CD4-positive, alpha-beta T cell treated with Interleukin-12 subunit alpha and Interleukin-12 subunit beta, for 1 hour (primary cell): ENCODE measurements at places on chromosomes 6 and 20.

- no peak for DNase-seq
These were observed 868 bp downstream of the MC3R start for GRCh38 chr20:56249244-56249955.

GRCh38 chr6:16822975-16823717 lies 61.9 kb upstream of the ATXN1 start:
- DNase-seq, result no peak

- no peak for DNase-seq
These were observed 5.4 kb downstream of the CITED2 start for GRCh38 chr6:139369068-139369467.

DNA sequence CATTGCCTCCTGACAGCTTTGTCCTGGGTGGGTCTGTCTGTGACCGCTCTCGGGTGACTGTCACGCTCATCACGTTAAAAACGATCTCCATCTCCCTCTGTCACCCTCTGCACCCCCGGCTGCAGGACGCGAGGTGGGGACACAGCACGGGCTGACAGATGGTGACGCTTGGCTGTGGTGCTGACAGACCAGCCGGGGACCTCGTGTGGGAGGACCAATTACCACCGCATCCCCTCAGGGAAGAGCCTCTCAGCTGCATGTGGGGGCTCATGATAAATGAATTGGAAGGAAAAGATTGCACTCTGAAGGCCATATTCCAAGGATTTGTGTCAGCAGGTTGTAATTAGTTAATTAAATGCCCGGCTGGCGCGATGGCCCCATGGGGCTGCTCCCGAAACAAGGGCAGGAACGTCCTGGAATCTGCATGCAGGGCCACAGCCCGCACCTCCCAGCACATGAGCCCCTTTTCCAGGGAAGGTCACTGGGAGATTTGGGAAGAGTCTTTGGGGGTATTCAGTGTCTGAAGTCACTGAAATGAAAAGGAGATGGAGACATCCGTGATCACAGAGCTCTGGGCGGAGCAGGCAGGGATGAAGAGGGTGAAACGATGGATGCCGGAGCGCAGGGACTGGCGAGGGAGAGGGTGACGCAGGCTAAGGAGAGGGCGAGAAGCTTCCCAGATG lies 87.1 kb downstream of the ERMARD start:
- DNase-seq, result no peak

DNA sequence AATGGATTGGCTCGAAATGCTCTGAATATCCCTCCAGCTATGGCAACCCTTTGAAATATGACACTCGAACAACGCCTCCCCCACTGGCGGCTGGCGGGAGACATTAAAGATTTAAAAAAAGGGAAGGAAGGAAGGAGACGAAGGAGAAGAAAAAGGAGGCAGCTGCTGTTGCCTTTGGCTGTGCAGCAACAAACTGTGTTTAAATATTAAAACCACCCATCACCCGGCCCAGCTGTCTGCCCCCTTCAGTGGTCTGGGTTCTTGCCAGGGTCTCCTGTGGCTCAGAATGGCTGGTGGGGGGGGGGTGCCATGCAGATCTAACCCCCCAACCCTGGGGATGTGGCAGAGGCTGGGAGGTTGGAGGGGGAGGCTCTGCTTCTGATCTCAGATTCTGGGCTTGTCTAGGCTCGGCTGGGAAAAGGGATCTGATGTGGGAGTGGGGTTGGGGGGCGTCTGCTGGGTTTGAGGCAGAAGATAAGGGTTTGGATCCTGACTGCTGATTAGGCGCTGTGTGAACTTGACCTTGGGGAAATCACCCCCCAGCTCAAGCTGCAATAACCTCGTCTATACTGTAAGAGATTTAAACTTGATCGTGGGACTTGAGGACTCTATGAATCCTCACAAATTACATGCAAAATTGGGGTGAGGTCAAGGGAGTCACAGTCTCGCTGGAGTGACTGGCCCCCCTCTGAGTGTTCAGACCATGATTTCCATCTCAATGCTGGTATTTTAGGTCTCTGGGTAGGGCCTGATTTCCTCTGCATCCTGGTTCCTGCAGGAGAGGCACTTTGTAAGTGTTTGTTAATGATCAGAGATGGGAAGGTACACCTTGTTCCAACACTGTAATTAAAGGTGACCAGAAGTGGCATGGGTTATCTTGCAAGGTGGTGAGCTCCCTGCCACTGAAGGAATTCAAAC lies 40.3 kb upstream of the BLCAP start:
- no peak for DNase-seq

GRCh38 chr6:45832063-45832462 lies 183.6 kb downstream of the CLIC5 start:
- no peak for DNase-seq

DNA sequence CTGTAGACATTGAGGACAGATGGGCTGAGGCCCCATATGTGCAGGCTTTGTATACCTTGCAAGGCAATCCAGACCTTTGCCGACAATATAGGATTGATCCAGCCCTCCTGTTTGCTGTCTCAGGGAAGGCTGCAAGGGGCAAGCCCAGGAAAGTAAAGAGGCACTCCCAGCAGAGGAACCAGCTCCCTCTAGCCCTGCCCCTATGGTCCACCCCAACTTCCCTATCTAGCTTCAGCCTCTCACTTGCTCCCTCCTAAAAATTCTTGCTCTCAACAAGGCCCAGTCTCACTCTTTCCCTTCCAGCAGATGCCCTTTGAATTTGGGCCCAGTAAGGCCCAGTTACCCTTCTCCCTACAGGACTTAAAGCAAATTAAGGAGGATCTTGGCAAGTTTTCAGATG lies 92.6 kb downstream of the JARID2 start:
- no peak for DNase-seq

DNA sequence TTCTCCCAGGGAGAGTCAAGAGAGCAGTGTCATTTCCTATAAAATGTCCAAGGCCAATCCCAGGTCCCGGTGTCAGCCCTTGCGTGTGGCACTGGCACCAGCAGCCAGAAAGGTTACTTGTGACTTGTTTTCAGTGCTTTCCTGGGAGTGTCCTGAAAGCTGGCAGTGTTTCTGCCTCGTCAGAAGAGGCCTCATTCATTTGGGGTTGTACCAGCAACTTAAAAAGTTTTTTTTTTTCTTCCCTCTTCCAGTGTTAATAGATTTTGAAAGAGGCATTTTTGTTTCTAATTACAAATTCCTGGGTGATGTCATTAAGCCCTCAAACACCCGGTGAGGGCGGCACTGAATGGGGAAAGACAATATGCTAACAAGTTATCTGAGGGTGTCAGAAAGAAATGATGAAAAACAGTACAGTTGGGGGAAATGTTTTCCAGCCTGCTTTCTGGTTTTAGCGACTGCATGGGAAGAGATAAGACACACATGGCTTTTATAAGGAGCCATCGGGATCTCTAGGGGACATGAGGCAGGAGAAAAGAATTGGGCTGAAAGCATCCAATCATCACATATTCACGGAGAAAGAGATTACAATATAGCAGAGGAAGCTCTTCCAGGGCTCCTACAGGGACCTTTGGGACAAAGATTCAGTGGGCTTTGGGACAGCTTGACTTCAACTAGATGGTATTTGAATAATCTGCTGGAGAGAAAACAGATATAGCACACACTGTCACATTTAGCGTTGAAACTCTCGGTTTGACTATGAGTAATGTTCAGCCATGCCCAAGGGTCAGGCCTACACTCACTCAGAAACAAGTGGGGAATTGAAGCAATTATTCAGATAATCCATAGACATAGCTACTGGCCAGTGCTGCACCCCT lies 153.0 kb downstream of the BCAS1 start:
- no peak for DNase-seq

DNA sequence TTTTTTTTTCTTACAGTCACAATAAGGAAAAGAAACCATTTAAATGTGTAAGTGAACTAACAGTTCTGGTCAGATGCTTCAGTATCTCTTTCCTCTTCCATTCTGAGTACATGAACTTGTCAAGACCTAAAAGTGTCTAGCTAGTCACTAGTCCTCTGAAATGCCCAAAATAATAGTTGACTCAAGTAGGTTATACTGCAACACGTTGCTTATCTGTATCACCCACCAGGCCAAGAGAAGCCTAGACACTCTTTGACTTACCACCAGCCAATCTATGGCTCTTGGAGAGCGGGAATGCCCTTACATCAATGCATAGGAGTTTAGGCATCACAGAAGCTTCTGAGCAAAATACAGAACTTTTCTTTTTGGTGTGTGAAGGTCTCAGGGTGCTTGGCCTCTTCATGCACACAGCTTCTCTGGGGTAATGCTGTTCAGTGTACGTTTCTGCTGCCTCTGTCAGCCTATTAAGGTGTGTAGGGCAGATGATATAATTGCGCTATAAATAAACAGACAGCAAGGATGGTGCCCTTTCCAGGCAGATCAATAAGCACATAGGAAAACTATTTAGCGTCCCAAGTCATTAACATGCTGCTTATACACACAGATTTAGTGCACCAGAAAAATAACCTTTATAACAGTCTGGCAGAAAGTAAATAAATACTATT lies 7.8 kb upstream of the GFOD1 start:
- DNase-seq, result no peak

- DNase-seq, result no peak
These were observed 41.5 kb upstream of the TENT5A start for GRCh38 chr6:81793821-81794475.

GRCh38 chr20:18466894-18467730 lies at the start of the genes DZANK1 and POLR3F:
Gene DZANK1, minus strand, starts transcription at chr20:18467030. Its CDS starts 1,672 bp downstream, at chr20:18465358.
Gene POLR3F, plus strand, starts transcription at chr20:18467390. Its CDS starts 117 bp downstream, at chr20:18467507.
- peak; percentile 94 for DNase-seq

DNA sequence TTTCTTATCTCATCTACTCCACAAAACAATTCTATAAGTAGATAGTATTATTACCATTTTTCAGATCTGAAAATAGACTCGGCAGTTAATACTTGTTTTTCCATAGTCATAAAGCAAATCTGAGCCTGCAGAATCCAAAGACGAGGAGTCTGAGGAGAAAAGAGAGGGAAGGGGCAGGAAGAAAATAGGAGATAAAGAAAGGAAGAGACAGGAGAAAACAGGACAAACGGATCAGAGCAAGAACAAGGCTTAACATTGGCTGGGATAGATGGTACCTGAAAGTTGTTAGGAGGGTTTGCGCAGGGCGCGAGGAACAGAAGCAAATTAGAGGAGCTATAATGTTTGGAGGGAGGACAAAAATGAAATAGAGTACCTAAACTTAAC lies 639 bp upstream of the PPIL1 start:
- no peak for DNase-seq

- DNase-seq, result no peak
These were observed 17.1 kb downstream of the TPBG start for GRCh38 chr6:82380566-82381185.

- no peak for DNase-seq
These were observed 10.3 kb downstream of the PPP1R14C start for GRCh38 chr6:150152891-150153876.

- DNase-seq, result no peak
These were observed 46.6 kb downstream of the SLX4IP start for GRCh38 chr20:10481676-10482075.

DNA sequence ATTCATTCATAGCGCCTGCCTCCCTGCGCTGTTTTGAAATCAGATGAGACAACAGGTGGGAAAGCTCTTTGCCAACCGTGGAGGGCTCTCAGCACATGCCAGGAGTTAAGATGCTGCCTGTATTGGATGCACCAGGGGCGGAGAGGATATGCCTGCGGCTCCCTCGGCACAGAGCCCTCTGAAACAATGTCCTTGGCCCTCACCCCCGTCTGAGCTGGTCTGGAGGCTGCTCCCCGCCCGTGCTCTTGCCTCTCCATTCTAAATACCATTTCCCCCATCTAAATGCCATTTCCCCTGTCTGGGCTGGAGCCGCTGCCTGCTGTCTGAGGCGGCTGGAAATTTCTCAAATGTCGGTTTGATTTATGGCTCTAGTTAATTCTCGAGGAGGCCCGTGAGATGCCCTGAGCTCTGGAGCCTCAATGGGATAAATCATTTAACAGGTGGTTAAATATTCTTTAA lies 50.8 kb upstream of the MLN start:
- no peak for DNase-seq
